ENCODE measurements at places on chromosomes 2 and 18.

DNA sequence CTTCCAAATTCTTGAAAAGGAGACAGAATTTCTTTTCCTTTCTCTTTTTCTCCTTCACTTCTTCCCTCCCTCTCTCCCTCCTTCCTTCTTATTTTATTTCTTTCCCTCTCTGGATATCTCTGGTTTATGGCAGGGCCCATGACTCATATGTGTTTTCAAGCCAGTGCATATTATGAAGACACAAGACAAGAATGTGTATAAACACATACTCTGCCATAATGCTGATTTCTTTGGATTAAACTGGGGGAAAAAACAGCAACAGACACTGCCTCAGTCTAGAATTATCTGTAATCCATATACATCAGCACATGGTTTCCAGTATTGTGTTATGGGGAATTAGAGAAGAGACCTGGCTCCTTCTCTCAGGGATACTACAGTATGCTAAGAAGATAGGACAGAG lies 82.8 kb upstream of the CPO start:
- DNase-seq, result no peak

GRCh38 chr2:45651415-45652089 lies at the start of gene PRKCE:
TSS of gene PRKCE (plus strand) at chr2:45651675.
- DNase-seq, result no peak

- no peak for DNase-seq
These were observed 139.6 kb downstream of the TRABD2A start for GRCh38 chr2:84741182-84741822.

GRCh38 chr18:60003610-60004185 lies 103.9 kb downstream of the PMAIP1 start:
- DNase-seq, result no peak

GRCh38 chr2:70711191-70711590 lies 56.8 kb downstream of the ADD2 start:
- no peak for DNase-seq

DNA sequence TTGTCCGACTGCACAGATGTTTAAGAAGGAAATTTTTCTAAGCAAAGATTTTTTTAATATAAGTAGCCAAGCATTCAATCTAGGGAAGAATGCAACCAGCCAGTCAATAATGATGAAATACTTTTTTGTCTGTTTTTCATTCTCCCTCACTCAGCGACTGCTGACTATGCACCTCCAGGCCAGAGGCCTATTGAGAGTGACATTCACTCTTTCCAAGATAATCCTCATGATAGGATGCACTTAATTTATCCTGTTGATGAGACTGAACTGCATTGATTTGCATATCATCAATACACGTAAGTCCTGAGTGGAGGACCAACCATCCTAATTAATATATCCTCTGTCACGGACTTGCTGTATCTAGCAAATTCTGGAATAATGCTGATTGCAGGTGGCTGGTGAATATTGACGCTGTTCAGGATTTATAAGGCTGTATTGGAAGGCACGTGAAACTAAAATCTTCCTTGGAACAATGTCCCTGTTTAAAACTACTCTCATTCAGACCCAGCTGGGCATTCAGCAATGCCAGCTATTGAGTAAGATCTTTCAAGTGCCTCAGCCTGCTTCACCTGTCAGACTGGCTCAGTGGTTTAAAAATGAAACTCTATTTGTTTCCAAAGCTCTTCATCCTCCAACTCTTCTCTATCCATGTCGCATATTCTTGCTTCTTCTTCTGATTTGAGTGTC lies 142.2 kb downstream of the MAP2 start:
- DNase-seq, result no peak

DNA sequence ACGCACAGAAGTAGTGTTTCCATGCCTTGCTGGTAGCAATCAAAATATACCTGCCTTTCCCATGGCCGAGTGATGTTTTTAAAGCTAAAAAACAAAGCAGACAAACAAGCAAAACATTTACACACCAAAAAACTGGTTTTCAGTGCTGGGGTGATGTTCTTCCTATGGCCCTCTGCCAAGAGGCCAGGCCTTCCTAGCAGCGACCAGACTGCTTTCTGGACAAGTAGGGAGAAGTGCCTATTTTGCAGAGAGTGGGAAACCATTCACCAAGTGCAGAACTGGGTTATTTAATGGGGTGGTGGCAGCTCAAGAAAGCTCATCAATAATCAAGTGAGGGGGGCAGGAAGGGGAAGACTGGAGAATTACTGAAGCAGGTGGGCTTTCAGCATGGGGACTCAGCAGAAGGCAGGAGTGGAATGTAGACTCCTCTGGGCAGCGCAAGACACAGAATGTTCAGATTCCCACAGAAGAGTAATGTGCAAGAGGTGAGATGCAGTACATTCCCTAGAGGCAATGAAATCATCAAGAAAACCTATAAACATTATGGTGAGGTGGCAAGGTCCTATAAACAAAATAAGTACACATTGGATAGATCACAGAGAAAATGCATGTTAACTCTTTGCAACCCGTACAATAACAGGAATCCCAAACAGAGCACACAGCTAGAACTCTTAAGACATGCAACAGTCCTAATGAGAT lies 44.0 kb downstream of the CPO start:
- no peak for DNase-seq

- DNase-seq, result no peak
These were observed 24.4 kb upstream of the ONECUT2 start for GRCh38 chr18:57410749-57411148.

GRCh38 chr18:51191128-51191717 lies 6.3 kb downstream of the MEX3C start:
- DNase-seq, result no peak

DNA sequence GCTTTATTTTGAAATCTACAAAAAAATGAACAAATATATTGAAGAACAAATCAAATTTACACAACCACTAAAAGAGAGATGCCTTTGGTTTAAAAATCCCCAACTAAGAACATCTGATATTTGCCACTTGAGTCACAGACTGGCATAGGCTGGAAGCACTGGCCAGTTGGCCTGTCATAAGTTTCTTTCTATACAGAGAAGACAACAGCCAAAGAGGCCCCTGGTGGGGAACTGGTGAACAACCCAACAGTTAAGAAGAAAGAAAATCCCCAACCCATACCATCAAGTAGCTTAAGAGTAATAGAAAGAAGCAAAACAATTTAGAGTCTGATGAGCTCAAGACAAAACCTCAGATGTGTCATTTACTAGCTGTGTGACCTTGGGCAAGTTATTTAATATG lies 45.5 kb downstream of the OSR1 start:
- DNase-seq, result no peak

DNA sequence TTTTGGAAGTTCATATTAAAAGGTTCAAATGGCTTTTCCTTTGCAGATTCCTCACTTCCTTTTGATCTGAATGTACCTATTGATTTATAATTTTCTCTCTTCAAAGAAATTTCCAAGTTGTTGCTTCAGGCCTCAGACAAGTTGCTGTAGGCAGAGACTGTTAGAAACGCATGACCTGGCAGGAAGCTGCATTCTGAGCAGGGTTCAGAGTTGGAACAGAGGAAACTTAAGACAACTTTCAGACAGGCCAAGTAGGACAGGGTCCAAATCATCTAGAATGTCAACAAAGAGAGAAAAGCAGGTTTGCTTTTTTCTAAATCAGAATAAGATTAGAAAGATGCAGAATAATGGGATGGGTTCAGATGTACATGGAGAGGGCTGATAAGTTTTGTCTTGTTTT lies 416.3 kb downstream of the LRP1B start:
- DNase-seq, result no peak

All from NCI-H1092 (cell line).